WTC11 (cell line): ENCODE measurements at places on chromosomes 13 and 19.

DNA sequence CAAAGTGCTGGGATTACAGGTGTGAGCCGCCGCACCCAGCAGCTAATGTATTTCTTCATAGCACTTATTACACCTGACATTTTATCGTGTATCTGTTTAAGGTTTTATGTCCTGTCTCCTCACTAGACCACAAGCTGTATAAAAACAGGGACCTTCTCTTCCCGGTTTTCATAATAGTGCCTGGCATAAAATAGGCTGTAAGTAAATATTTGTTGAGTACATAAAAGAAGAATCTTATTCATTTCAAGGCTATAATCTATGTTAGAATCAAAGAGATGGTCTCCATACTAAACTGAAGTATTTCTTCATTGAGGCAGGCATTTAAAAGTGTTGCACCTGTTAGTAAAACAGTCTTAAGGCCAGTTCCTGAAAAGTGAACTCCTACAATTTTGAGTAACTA is 194.0 kb downstream of the SHISA2 start:
- no peak for DNase-seq

DNA sequence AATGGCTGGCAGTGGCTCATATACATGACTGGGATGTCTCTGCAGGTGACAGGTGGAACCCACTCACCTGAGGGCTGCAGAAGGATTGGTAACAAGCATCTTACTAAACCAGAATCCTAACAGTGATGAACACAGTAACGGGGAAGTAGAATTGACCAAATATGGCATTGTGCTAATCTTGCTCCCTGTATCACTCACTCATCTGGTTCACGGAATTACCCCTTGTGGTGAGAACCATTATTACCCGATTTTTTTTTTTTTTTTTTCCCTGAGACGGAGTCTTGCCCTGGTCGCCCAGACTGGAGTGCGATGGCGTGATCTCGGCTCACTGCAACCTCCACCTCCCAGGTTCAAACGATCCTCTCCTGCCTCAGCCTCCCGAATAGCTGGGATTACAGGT is 69.5 kb downstream of the PTPRS start:
- DNase-seq, result no peak

DNA sequence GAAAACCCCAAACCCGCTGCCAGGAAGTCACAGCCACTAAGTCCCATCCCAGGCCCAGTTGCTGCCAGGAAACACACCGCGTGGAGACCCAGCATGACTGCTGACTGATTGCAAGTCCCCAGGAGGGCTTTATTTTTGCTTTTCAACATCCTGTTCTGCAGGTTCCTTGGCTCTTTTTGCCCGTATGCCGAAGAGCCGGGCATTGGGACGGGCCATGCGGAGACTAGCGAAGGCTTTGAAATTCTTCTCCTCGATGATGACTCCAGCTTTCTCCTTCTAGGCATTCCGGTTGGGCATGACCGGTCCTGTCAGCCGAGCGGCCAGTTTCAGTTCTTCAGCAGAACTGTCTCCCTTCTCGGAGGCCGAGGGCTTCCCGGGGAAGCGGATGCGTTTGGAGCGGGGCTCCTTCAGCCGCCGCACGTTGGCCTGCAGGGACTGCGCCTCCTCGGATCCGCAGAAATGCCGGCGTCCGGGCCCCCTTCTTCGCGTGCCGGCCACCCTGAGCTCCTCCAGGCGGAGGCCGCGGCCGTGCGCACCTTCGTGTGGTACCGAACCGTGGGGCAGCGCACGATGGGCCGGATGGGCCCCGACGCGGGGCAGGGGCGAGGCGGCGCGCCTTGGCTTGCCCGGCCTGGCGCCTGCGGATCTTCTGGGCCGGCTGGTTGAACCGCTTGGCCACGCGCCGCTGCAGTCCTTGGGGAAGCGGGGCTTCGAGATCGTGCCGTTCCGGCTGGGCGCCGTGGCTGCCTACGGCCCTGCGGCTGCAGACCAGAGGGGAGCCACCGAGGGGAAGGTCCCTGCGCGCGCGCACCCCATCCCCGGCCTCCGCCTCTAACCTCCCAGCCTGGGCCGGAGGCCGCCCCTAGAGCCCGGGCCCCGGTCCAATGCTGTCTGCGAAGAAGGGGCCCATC is 15.2 kb downstream of the ZSCAN5C start:
- DNase-seq, result peak; percentile 72

- no peak for DNase-seq
These were observed 269.3 kb upstream of the MIR17HG start for GRCh38 chr13:91078093-91078679.

DNA sequence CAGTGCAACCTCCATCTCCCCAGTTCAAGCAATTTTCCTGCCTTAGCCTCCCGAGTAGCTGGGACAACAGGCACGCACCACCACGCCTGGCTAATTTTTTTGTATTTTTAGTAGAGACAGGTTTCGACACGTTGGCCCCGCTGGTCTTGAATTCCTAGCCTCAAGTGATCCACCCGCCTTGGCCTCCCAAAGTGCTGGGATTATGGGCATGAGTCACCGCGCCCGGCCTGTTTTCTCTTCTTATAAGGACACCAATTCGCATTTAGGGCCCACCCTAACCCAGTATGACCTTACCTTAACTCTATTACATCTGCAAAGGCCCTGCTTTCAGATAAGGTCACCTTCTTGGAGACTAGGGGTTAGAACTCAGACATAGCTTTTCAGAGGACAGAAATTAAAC is 35.1 kb downstream of the TMEM161A start:
- DNase-seq, result no peak

- DNase-seq, result no peak
These were observed 870.1 kb downstream of the PCDH9 start for GRCh38 chr13:66359910-66360552.

GRCh38 chr13:28573595-28574373 is 78.9 kb upstream of the FLT1 start:
- DNase-seq, result no peak

- DNase-seq, result no peak
These were observed 51.9 kb downstream of the DNM2 start for GRCh38 chr19:10769533-10770491.

DNA sequence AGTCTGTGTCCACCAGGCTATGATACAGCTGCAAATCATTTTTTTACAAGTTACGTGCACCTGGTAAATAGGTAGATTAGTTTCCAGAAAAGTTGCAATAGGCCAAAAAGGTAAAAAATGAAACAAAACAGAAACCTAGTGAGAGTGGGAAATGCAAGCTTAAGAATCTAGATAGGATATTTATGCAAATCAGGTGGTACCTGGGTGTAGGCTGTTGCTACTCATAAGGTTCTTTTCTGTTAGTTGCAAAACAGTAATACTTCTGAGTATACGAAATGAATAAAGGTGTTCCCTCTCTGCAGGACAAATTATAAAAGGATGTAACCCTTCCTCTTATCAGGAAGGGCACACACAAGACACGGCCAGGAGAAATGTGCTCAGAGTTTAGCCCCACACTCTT is 97.9 kb downstream of the UGGT2 start:
- DNase-seq, result no peak

GRCh38 chr13:21696865-21697448 is 26.1 kb downstream of the FGF9 start:
- DNase-seq, result no peak

- no peak for DNase-seq
These were observed 6.2 kb downstream of the RPL28 start for GRCh38 chr19:55391702-55392615.

GRCh38 chr19:54100561-54100960 is at the start of gene OSCAR:
OSCAR (minus strand) TSS chr19:54100803; CDS start chr19:54100792, 11 bp downstream.
- DNase-seq, result no peak

DNA sequence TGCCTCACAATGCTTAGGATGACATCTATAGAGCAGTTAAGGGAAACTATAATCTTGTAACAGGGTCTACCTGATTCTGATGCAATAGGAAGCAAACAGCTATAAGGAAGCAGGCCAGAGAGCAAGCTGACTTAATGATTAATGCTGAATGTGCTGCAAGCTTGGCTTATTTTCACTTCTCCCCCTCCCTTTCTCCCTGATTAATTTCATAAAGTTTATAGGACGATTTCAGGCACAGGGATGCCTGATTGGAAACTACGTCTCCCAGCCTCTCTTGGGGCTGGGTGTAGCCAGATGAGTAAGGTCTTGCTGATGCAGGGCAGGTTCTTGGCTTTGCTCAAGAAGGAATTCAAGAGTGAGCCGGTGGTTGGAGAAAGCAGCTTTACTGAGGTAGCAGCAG is 82.8 kb upstream of the MRI1 start:
- no peak for DNase-seq

DNA sequence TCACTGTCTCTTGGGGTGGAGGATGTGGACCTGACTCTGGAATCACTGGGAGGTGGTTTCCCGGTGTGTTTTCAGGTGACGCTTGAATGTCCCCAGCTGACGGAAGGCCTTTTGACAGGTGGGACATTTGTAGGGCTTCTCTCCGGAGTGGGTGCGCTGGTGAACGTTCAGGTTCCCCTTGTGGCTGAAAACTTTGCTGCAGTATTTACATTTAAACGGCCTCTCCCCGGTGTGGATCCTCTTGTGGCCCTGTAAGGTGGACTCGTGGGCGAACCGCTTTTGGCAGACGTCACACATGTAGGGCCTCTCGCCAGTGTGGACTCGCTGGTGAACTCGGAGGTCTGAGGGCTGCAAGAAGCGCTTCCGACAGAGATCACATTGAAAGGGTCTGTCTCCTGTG is 7.8 kb downstream of the ZSCAN5B start:
- no peak for DNase-seq

GRCh38 chr13:36681894-36682624 is 8.2 kb downstream of the SERTM1 start:
- no peak for DNase-seq

DNA sequence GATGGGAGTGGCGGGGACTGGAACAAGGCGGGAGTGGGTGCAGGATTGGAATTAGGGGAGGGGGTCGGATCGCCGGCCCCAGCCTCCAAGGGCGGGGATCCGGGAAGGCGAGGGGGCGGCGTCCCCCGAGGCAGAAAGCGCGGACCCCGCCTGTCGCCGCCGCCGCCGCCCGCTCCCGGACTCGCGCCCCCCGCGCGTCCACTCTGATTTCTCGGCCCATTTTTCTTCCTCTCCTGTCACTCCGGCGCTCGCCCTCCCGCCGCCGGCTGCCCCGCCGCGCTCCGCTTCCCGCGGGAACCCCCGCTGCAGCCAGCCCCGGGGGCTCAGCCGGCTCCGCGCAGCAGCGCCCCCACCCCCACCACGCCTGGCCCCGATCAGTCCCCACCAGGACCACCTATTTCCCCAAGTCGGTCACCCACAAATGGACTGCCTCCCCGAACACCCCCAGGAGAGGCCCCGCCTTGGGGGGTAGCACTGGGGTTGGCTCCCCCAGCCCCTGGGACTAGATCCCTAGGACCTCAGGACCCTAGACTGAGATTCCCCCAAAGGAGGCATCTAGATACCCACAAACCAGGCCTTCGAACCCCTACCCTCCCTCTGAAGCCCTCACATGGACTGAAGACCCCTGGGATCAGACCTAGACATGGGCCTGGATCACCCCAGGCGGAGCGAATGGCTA is 12.6 kb upstream of the ERFL start:
- DNase-seq, result no peak

DNA sequence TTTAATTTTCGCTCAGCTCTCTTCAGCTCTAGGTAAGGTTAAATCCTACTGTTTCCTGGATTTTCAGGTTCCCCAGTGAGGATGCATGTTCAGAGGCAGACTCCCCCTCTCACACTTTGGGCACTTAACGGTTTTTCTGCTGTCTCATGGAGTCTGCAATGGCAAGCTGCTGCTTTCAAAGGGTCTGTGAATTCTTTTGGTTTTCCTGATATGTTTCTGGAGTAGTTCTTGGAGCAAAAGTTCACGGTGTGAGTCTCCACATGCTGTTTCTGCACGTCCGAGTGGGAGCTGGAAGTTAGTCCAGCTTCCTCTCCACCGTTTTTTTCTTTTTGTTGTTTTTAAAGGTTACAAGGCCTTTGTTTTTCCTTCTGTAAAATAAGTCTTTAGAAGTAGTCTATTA is 35.4 kb downstream of the DNAJC15 start:
- DNase-seq, result no peak

DNA sequence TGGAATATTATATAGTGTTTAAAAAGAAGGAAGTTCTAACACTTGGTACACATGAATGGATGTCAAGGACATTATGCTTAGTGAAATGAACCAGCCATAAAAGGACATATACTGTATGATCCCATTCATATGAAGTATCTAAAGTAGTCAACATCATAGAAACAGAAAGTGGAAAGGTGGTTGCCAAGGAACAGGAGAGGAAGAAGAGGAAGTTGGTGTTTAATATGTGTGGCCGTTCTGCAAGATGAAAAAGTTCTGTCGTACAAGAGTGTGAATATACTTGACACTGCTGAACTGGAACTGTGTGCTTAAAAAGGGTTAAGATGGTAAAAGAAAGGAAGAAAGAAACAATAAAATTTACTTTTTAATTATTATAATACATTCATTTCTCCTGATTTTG is 33.1 kb upstream of the C1QTNF9 start:
- no peak for DNase-seq

- no peak for DNase-seq
These were observed 20.6 kb downstream of the MIR17HG start for GRCh38 chr13:91368101-91368500.

DNA sequence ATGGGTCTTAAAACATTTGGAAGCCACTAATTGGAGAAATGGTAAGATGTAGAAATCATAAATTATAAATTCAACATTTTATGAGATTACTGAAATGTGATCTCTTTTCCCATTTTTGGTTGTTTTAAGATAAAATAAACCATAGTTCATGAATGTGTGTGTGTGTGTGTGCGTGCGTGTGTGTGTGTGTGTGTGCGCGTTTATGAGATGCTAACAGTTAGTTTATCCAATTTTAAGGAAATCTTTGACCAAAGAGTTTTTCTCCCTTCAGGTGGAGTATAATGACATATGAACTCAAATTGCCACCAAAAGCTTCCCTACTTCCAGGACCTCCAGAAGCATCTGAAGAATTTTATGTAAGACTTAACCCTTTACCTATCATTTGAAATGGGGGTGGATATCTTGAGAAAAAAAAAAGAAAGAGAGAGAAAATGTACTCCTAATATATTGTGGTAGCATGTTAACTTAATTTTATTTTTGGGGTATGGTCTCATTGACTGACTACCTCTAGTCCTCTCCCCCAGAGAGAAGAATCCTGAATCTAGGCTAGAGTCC is 98.1 kb upstream of the AKAP11 start:
- no peak for DNase-seq

- DNase-seq, result no peak
These were observed 47.5 kb downstream of the SPATA13 start for GRCh38 chr13:24207841-24208667.

DNA sequence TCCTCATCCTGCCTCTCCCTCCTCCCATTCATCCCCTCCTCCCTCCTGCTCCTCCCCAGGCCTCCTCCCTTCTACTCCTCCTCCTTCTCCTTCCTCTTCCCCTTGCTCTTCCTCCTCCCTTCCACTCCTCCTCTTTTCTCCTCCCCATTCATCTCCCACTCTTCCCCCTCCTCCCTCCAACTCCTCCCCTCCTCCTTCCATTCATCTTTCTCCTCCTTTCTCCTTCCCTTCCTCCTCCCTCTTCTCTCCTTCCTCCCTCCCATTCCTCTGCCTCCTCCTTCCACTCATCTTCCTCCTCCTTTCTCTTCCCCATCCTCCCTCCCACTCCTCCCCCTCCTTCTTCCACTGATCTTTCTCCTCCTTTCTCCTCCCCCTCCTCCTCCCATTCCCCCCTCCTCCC is 27.9 kb downstream of the NCAN start:
- DNase-seq, result no peak

GRCh38 chr19:41027273-41027967 is 36.3 kb downstream of the CYP2B6 start:
- no peak for DNase-seq

- no peak for DNase-seq
These were observed 118.0 kb downstream of the ATP11A start for GRCh38 chr13:112807653-112808376.

GRCh38 chr19:7595466-7596133 is at the start of gene CAMSAP3:
CAMSAP3 (plus strand) TSS chr19:7595863; CDS start chr19:7596003, 140 bp downstream.
- peak; percentile 90 for DNase-seq
